ENCODE measurements at places on chromosomes 2 and 18.
A peak's percentile ranks its signal among the peaks of the same experiment; 100 is the strongest.

GRCh38 chr18:13216711-13217465, 1.7 kb upstream of the LDLRAD4 start:
- peak; percentile 32 for DNase-seq

DNA sequence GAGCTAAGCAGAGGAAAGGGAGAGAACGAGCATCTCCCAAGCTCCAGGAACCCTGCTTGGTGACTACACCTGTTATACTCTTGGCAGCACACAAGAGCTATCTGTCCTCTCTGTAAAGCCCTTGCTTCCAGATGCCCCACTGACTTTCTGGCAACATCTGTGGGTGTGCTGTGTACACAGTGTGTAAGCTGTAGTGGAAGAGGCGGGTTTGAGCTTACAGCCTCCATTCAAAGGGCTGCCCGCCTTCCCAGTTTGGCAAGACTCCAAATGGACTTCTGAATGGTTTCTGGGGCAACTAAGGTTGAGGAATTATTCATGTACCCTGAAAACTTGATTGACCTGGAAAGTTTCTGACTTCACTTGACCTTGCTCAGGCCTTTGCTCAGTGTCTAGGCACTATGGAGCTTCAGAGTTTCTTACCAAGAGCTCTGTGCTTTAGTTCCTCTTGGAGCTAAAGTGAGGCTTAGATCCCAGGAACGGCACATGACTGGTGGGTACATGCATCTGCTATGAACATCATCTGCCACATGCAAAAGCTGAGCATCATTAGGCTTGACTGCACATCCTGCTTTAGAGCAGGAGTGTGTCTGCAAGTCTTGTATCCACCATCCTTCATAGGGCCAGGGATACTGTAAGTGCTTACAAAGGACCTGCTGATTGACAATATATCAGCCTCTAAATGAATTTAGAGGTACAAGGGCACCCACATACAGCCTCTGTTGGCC, 290.9 kb upstream of the SIX2 start:
- no peak for DNase-seq

GRCh38 chr2:177506505-177506904, 113.9 kb downstream of the AGPS start:
- DNase-seq: no peak

DNA sequence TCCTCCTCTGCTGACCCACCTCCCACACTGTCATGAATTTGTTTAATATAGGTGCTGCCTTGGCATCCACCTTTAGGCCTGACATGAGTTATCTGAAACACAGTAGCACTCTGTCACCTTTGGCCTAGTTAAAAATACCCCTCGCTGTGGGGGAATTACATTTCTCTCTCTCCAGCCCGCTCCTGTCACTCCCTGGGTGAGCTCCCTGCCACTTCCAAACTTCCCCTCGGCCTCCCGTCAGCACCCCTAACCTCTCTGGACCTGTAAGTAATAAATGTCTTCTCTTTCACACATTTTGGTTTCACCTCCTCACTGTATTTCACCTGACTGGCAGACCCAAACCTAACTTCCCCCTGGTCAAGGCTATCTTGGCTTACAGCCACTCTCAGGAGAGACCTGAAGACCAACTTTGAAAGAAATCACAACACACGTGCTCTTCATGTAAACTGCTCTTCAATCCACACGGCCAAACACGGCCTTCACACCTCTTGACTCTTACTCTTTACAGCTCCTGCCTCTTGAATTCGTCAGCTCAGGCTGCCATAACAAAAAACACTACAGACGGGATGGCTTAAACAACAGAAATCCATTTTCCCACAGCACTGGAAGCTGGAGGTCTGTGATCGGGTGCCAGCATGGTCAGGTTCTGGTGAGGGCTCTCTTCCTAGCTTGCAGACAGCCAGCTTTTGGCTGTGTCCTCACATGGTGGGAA, 28.3 kb downstream of the REEP1 start:
- DNase-seq: no peak

DNA sequence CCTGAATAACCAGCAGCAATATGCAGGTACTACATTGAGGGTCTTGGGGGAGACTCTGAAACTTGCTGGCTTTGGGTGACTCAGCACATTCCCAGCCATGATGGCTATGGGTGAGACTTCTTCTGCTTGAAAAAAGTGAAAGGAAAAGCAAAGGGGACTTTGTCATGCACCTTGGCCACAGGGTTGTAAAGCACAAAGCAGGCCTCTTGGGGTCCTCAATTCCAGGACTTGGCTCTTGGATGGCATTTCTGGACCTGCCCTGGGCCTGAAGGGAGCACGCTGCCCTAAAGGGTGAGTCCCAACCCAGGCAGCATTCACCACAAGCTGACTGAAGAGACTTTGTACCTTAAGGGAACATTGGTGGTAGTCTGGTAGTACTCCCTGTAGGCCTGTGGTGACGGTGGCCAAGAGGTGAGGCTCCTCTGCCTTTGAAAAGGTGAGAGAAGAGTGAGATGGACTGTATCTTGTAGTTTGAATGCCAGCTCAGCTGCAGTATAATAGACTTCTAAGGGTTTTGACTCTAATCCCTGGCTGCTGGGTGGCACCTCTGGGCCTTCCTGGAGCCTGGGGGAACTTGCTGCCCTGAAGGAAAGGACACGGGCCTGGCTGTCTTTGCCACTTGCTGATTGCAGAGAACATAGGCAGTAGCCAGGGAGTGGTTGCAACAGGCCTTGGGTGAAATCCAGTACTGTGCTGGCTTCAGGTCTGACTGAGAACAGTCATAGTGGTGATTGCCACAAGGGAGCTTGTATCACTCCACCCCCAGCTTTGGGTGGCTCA, 36.5 kb upstream of the CYTIP start:
- no peak for DNase-seq

GRCh38 chr2:81901017-81901416, 1596.5 kb upstream of the LRRTM1 start:
- DNase-seq: no peak

DNA sequence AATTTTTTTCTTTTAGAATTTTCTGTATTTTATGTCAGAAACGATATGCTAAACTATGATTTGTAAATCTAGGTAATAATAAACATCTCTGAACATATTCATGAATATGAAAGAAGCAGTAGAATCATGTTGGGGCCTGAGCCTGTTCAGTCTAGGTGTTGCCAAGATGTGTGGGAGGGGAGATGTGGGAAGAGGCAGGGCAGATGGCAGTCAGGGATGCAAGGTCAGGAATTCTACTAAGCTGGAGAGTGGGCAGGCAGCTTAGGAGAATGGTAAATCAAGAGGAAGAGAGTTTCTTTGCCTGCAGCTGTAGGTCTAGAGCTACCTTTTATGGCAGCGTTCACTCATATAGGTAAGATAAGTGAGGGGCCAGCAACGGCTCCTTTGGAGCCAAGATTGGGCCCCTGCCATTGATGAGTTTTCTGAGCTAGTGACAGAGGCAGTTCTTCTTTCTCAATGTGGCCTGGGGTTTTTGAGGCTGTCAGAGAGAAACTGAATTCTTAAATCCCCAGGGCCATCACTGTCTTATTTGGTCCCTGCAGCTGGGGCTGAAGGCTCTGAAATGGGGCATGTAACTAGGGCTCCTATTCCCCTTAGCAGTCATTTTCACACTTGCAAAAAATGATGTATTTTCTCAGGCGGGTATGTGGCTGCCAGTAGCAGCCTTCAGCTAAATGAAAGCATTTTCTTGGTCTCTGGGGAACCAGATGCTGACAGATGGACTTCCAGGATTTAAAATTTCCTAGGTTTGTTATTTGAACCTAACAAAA, 232.8 kb downstream of the PIK3C3 start:
- DNase-seq: no peak

DNA sequence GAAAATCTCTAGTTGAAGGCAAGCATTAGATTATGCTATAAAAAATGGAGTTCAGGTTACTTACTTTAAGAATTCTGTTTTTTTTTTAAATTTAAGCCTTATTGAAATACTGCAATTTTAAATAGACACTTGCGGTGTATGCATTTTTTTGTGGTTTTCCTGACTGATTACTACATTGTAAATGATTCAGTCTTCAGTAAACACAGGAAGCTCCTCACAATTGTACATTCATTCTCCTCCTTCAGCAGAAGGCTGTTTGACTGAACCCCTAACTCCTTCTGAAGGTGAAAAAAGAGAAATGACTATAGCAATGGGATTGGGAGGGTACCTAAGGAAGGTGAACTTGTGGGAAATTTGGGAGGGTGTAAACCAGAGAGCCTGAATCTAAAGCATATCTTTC, 136.1 kb downstream of the GCA start:
- no peak for DNase-seq

DNA sequence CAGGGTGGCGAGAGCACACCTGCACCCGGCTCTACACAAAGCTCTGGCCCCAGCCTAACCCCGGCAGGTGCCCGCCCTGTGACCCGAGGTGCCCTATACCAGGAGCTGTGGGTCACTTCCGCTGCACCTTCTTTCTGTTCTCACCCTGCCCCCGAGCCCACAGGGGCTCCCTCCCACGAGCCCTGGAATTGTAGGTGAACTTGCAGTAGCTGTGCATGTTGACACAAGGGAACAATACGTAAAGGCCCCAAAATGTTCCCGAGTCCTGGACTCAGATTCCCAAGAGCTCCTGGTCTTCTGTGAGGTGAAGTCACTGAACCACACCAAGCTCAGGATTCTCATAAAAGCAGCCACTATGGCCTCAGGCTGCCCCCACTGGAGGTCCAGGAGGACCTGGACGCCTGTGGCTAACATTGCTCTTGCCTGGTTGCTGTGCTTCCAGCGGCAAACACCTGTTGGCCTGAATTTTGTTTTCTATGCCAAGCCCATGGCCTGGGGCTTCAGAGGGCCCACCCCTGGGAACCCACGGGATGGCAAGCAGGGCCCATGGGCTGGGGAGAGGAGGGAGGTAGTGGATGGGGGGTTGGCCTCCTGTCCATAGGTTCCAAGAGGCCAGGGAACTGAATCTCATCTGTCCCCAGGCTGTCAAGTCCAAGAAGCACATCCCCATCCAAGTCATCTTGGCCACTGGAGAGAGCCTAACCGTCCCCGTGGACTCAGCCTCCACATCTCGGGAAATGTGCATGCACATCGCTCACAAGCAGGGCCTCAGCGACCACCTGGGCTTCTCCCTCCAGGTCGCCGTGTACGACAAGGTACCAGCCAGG, 23.2 kb upstream of the GPR17 start:
- no peak for DNase-seq

DNA sequence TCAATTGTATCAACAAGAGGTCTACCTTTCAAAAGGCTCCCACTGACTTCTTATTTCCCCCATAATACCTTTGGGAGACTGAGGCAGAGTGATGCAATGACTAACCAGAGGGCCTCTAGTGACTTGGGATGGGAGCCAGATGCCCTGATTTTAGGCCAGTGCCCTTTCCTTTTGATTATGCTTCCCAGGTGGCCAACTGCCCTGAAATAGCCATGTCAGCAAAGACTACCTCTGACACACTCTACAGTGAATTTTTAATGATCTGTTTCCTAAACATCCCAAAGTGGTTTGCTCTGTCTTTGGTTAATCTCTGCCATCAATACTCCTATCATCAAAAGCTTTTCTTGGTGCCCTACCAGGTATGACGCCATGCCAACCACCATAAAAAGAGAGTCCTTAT, 65.9 kb upstream of the ZFP36L2 start:
- no peak for DNase-seq

- DNase-seq: no peak
These were observed 152.5 kb upstream of the AQP4 start for GRCh38 chr18:27017901-27018500.

DNA sequence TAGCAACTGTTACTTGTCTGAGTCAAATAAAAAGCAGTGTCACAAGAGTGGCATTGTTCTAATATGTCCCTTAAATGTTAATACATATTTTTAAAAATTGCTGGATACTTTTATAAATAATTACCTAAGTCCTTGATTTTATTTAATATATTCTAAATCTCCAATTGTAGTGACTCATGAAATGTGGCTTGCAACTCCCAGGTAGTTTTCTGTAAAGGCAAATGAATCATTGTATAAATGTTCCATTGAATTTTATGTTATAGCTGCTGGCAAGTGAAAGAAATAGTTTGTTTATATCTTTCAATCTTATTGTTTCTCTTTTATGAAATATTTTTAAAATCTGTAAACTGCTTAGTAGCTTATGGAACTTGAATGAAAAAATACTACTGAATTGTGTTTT, 32.7 kb upstream of the C1GALT1C1L start:
- DNase-seq: no peak

DNA sequence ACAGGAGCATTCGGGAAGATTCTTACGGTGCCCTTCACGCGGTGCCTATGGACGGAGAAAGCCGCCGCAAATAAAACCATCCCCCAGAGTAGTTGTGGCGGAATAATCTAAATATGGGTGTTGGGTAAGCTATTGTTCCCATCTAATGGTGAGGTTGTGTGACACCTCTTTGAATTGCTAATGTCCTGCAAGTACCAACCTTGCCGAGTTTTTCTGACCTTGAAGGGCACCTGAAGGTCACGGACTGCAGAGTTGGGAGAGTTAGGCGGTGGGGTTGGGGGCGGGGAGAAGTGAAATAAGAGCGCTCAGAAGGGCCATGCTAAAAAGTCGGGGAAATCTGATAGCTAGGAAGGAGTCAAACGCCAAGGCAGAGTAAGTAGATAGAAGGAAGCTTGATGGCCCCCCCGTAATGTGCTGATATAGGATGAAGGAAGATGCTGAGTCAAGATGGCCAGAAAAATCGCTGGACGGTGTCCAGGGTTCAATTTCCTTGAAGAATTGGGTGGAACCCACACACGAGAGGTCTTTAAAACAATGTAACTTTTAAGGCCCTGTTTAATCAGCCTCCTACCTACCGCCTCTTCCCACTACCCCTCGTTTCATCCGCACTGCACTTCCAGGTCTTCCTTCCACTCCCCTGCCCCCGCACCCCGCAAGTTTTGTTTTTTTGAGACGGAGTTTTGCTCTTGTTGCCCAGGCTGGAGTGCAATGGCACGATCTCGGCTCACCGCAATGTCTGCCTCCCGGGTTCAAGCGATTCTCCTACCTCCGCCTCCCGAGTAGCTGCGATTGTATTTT, 600 bp downstream of the KATNAL2 start:
- DNase-seq: no peak

DNA sequence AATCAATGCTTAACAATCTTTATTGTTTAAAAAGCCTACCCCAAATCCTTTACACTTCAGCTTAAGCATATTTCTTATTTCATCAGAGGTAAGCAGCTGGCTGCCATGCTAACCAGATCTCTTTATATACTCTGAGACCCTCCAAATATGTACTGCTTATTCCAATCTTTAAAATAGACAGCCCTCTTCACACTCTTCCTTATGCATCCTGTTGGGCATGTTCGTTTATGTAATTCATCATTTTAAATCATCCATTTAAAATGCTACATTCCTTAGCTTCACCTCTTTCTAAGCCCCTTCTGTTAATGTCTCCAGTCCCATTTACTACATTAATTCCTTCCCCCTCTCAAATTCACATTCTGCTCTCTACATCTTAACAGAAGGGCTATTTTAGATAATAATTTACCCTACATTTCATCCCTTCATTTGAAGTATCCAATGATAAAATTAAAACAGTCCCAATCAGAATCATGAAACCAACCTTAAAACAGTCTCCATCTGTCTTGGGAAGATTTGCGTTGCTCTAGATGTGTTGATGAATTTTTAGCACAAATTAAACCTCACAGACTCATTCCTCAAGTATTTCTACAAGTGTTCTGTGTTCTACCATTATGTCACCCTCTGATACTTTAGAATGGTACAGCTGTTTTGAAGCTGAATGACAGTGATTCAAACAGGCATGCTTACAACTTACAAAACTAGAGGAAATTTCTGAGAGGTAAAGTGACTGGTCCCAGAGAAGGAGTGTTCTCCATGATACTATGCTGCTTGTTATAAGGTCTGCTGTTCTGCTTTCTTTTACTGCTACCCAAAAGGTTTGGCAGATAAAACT, 59.1 kb downstream of the ZNF385B start:
- no peak for DNase-seq

Measured in T-helper 2 cell (primary cell).